Large intestine (tissue), 12 donors: ENCODE measurements at places on chromosomes 5 and 9.

- H3K4me1 ChIP-seq = peaks cover 20% of the 10 kb centered on the region
- H3K4me3 ChIP-seq = no peak overlapping the region
- no peaks in the 10 kb centered on the region for H3K36me3 ChIP-seq
- H3K27me3 ChIP-seq = no peaks in the 10 kb centered on the region
Measured at GRCh38 chr9:35937227-35937626, 20.7 kb downstream of the OR2S2 start.

- H3K27ac ChIP-seq = no peak overlapping the region
- no peaks in the 10 kb centered on the region for H3K27me3 ChIP-seq
- DNase-seq = no peak
- H3K4me3 ChIP-seq = no peak overlapping the region
Measured at GRCh38 chr9:105413525-105413924, 34.3 kb upstream of the FSD1L start.

DNA sequence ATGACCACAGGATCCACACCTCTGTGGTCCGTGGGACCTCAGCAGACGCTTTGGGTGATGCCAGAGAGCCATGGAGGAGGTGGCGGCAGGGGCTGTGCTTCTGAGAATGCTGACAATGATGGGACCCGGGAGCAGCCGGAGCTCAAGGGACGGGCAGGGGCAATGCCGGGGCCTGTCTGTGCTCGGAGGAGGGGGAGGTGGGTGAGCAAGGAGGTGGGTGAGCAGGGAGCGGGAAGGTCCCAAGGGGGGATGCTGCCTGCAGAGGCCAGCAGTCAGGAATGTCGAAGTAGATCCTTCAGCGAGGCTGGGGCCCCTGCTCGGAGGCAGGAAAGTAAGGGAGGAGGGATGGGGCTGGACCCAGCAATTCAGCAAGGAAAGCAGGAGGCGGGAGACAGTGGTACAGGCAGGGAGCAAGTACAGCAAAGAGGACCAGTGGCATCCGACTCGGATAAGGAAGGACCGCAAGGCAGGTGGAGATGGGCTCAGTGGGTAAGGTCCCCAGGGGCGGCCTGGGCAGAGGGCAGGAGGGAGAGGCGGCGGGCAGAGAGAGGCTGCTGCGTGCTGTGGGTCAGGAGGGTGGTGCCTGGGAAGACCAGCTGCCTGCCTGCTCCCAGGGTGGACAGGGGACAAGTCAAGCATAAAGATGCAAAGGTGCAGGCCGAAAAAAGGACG, 49.0 kb downstream of the ADAMTS2 start:
- no peak overlapping the region for H3K4me3 ChIP-seq
- H3K36me3 ChIP-seq = no peaks in the 10 kb centered on the region
- H3K4me1 ChIP-seq = no peaks in the 10 kb centered on the region

DNA sequence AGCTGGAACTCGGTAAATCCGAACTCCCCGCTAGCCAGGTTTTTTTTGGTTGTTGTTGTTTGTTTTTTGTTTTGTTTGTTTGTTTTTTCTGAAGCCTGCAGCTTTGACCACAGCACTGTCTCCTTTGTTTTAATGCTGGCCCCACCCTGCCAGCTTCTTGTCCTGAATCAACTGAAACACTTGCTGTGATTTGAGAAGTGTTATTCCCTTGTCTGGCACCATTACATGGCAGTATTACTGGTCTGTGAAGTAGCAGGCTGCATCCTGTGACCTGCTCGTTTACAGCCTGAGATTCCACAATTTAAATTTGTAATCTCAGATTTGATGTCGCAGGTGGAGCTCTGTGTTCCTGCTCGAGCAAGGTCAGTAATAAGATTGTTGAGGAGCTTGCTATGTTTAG, 1.4 kb upstream of the SLC36A2 start:
- H3K27me3 ChIP-seq = peaks cover 28% of the 10 kb centered on the region
- H3K36me3 ChIP-seq = no peaks in the 10 kb centered on the region
- no peak for DNase-seq
- no peak overlapping the region for H3K4me3 ChIP-seq
- H3K4me1 ChIP-seq = no peaks in the 10 kb centered on the region
- H3K27ac ChIP-seq = no peak overlapping the region

- H3K4me3 ChIP-seq = no peak overlapping the region
- H3K36me3 ChIP-seq = no peaks in the 10 kb centered on the region
- peak overlapping the region; percentile 97 for H3K27ac ChIP-seq
- peak; percentile 96 for DNase-seq
- H3K4me1 ChIP-seq = peaks cover 65% of the 10 kb centered on the region
- no peaks in the 10 kb centered on the region for H3K27me3 ChIP-seq
Measured at GRCh38 chr5:149747141-149747832, 17.2 kb downstream of the PPARGC1B start.

GRCh38 chr9:5874048-5874447, 16.6 kb upstream of the MLANA start:
- H3K36me3 ChIP-seq = no peaks in the 10 kb centered on the region
- no peak overlapping the region for H3K4me3 ChIP-seq
- DNase-seq = no peak
